ENCODE measurements at places on chromosomes 1 and 21.

DNA sequence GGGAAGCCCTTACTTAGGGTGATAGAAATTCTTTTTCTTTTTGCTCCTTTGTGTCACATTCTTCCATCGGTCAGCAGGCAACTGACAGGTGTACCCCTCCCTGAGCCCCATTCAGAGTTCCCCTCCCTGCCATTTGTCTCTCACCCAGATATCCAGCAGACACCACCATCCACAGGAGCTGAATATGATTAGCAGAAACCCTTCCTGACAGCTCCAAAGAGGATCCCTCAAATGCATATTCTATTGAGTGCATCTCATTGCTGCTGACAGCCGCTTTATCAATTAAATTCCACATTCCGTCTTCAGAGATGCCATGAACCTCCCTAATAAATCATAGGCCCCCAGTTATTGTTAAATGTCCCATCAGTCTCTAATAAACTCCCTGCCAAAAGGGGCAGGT lies 6.1 kb upstream of the DDX20 start:
- no peak for DNase-seq

DNA sequence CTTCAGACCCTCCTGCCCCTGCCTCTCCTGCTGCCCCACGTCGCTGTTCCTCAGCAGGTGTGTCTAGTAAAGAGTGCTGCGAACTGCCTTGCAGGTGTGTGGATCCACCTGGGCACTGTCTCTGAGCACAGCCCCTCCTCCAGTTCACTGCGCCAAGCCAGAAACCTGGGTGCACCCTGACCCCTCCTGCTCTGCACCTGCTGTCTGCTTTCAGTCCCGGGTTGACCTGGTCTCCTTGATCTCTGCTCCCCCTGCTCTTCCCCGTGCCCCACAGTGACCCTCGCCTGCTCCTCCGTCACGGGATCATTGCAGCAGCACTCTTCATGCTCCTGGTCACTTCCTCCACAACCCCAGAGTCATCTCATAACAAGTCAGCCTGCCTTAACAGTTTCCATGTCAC lies 6.5 kb downstream of the A3GALT2 start:
- DNase-seq, result no peak

- DNase-seq, result no peak
Observed at GRCh38 chr1:58304346-58304975, 242.1 kb downstream of the OMA1 start.

DNA sequence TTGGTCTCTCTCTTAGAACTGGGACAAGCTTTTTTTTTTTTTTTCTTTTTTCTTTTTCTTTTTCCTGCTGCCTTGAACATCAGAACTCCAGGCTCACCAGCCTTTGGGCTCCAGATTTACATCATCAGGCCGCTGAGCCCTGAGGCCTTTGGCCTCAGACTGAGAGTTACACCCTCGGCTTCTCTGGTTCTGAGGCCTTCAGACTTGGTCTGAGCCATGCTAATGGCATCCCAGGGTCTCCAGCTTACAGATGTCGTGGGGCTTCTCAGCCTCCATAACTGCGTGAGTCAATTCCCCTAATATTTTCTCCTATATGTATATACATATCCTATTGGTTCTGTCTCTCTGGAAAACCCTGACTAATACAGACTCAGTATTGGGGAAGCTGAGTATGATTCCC lies 36.5 kb upstream of the RC3H1 start:
- no peak for DNase-seq

DNA sequence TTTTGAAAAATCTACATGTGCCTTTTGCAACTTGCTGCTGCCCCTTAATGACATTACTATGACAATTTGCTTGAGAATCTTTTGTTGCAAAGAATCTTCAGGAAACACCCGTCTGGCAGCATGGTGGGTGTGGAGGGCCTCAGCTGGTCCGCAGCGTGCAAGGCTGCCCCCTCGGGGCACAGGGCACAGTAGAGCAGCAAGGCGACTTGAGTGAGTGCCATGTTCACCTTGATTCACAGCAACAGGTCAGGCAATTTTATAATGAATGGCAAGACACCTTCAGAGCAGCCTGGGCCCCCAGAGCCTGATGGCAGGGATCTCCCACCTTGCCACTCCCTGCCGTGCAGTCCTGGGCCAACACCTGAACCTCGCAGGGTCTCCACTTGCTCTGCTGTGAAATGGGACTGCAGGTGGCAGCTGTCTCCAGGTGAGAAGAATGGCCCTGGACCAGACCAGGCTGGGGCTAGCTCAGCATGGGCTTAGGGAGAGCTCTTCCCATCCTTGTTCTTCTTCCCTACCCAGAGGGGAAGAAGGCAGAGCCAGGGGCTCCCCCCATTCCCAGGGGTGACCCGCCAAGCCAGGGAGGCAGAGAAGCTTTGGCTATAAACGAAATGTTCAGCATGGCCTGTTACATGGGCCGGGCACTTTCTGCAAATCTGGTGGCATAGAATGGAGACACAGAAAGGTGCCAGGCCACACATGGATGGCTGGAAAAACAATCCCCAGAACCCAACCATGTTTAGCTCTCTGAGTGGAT lies 34.5 kb upstream of the ACTRT2 start:
- no peak for DNase-seq

GRCh38 chr1:56881417-56881816 lies 26.8 kb downstream of the C8A start:
- DNase-seq, result no peak

DNA sequence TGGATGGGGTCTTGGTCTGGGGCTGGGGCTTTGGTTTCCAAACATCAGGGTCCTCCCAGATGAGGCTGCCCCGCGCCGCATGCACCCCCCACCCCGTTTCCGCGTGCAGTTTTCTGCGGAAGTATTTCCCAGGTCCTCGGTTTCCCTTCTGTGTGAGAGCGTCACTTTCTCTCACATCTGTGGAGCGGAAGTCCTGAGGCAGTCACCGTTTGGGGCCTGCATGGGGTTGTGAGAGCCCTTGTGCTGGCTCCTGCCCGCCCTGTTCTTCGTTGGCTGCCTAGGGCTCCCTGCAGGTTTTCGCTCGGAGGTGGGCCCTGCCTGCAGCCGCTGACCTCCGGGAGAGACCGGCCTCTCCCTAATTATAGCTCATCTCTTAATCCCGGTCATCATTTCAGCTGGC lies 88.0 kb downstream of the GALNT2 start:
- DNase-seq, result no peak

GRCh38 chr1:231487019-231487418 lies 41.5 kb upstream of the TSNAX start:
- no peak for DNase-seq

DNA sequence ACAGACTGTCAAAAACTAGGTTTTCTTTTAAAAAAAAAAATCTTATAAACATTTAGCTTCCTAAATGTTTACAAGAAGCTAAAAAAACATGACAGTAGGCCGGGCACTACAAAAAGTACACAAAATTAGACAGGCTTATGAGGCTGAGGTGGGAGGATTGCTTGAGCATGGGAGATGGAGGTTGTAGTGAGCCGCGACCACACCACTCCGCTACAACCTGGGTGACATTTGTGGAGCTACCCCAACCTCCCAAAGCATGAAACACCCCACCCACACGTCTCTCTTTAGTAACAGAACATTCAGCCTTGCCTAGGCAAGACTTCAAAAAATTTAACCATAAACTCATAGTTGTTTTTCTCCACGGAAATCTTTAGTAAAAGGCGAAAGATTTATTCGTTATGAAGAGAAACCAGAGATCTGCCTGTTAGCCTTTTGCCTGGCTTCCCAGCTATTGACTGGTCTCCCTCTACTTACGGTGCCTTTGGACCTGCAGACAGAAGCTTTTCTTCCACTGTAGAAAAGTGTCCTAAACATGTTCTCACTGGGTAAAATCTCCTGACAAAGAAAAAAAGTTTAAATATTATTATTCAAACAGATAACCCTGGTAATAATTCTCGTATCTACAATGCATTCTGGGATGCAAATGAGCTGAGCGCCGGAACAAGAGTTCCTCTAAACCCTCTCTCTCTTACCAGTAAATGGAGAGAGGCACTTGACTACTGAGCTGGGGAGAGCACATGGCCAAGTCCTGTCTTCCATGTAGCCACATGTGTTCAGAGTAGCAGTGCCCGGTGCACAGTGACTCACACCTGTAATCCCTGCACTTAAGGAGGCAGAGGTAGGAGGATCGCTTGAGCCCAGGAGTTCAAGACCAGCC lies 9.2 kb downstream of the RNU5D-1 start:
- no peak for DNase-seq

- no peak for DNase-seq
Observed at GRCh38 chr1:215474940-215475339, 92.2 kb upstream of the KCTD3 start.

DNA sequence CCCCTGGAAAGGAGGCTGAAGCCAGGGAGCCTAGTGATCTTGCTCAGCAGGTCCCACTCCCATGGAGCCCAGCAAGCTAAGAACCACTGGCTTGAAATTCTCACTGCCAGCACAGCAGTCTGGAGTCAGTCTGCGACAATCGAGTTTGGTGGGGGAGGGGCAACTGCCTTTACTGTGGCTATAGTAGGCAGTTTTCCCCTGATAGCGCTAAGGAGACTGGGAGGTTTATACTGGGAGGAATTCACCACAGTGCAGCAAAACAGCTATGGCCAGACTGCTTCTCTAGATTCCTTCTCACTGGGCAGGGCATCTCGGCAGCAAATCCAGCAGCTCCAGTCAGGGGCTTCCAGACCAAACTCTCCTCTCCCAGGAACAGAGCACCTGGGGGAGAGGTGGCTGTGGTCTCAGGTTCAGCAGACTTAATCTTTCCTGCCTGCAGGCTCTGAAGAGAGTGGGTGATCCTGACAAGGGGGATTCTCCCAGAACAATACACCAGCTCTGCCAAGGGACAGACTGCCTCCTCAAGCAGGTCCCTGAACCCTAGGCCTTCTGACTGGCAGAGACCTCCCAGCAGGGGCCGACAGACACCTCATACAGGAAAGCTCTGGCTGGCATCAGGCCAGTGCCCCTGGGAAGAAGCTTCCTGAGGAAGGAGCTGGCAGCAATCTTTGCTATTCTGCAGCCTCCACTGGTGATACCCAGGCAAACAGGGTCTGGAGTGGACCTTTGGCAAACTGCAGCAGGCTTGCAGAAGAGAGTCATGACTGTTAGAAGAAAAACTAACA lies 548.5 kb upstream of the NEGR1 start:
- no peak for DNase-seq

DNA sequence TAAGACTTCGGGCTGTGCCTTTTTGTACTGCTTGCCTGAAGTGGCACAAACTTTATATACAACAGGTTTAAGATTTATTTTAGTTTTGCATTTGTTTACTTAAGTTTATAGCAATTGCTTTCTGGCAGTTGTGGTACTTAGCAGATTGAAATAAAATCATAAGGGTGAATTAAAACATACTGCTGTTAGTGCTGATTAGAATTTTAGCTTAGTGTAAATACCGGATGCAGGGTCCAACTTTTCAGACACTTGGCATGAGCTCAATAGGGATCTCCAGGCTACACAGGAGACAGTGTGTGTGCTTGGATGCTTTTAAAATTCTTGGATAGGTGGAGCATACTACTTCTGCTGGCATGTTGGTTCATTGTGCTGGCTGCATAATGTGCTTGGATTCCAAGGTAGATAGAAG lies 159.6 kb downstream of the NFIA start:
- no peak for DNase-seq
